GM04503 (cell line): ENCODE measurements at places on chromosomes 11 and 22.
A peak's percentile ranks its signal among the peaks of the same experiment; 100 is the strongest.

DNA sequence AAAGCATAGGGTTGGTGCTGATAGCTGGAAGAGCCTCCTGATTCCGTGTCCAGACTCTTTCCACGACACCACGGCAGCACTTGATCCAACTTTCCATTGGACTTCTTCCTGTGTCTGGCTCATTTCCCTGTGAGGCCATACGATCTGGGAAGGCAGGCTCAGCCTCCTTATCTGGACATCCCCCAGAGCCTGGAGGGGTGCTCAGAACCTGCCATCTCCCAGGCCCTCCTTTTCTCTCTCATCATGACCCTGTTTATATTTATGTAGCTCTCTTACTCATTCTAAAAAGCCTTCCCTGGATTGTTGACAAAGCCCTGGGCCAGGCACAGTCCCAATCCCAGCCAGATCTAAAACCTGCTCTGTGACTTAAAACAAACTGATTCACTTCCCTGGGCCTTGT lies 7.8 kb upstream of the BCL9L start:
- no peak for DNase-seq

- no peak for DNase-seq
Observed at GRCh38 chr11:31722754-31723153, 88.4 kb downstream of the PAX6 start.

- no peak for DNase-seq
Observed at GRCh38 chr22:37175414-37176281, 12.4 kb downstream of the C1QTNF6 start.

GRCh38 chr11:44559207-44559939 lies 6.1 kb upstream of the CD82 start:
- DNase-seq, result no peak

- DNase-seq, result no peak
Observed at GRCh38 chr22:20091690-20092476, 11.8 kb downstream of the DGCR8 start.

DNA sequence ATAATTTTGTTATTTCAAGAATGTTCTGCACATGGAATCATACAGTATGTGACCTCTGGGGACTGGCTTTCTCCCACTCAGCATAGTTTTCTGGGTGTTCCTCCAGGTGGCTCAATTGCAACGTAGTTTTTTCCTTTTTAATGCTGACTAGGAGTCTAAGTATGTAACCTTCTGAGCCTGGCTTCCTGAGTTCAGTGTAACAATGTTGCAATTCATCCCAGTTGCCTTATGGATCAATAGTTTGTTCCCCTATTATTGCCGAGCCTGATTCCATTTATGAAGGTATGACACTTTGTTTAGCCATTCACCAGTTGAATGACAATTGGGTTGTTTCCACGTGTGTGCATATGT lies 128.3 kb downstream of the CRYBB2 start:
- no peak for DNase-seq

DNA sequence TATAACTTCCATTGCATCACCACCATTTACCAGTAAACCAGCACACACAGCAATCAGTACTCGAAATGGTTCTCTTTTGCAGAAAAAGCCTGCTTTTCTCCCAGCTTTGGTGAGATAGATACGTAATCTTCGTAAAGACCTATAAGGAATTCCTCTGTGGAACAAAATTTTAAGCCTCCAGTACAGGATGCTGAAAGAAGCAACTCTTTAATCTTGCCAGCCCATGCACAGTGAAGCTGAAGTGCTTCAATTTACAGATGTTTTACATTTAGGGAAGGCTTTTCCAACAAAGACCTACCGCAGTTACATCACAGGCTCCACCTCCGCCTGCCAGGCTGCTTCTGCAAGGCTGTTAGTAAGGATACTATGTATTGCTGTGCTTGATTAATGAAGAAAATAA lies 1.9 kb downstream of the ELMOD1 start:
- DNase-seq, result no peak

GRCh38 chr11:115317277-115318185 lies 186.7 kb downstream of the CADM1 start:
- no peak for DNase-seq

DNA sequence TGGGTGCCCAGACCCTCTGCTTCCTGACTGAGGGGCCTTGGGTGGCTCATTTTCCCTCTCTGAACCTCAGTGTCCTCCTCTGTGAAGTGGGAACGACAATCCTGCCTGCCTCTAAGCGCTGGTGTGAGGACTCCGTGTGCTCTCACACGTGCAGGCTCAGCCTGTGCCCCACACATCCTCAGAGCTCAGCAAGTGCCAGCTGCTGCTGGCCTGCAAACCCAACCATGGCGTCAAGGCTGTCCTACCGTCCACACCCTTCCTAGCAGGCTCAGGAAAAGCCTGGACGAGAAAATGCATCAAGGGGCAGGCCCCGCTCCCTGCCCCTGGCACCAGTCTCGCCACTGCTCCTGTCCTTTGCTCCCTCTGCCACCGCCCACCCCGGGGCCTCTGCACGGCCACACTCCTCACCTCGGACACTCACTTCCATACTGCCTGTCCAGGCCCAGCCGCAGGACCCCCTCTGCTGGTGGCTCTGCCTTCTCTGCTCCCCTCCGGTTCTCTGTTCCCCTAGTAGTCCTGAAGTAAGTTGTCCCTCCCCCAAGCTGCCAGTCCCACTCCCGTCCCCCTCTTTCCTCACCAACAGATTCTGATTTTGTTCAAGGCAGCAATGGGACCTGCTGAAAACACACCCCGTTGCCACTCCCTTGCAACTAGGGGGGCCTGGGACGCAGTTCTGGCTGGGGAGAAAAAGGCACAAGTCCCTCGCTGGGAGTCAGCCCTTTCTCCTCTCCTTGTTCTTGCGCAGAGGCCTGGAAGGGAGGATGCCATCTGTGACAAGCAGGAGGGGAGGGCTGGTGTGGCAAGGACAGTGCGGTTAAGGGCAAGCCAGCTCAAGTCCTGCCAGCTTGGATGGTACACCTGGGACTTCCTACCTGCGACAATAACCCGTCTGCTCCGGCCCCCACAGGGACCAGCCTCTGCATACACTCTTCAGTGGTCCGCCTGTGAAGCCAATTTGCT lies 62.2 kb downstream of the ARFGAP3 start:
- no peak for DNase-seq

- no peak for DNase-seq
Observed at GRCh38 chr11:33063326-33063881, 24.0 kb downstream of the TCP11L1 start.

GRCh38 chr22:27796829-27797519 lies 4.6 kb downstream of the MN1 start:
- DNase-seq, result no peak

- no peak for DNase-seq
Observed at GRCh38 chr22:24973872-24974271, 21.4 kb downstream of the KIAA1671 start.

DNA sequence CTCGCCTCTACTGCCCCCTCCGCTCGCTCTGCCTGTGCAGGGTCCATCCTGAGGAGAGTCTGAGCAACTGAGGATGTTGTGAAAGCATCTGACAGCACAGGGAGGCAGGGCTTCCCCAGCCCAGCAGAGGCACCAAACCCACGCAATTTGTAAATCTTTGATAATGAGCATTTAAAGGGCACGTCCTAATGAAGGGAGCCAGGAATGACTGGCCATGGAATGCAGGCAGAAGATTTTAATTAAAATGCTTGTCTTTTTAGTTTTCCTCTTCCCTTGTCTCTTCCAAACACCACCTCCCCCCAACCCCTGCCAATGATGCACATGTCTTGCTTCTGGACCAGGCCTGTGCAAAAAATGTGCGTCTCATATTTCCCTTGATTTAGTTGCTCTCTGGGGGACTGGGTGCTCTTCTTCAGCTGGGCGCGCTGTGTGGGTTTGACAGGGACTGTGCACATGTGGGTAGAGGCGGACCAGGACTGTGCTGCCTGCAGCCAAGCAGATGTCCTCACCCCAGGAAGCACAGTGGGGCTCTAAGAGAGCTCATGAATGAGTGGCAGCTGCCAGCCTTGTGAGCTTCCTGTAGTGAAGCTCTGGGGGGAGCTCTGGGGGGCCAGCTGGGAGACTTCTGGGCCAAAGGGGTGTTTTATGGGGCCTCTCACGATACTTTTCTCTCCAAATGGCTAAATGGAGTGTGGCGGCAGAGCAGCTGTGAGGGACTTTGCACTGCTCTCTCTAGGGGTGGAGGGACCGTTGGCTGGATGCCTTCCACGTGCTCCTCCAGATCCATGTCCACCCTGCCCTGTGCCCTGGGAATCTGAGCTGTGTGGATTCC lies 273.5 kb downstream of the ST3GAL4 start:
- peak; percentile 96 for DNase-seq

GRCh38 chr22:24391836-24392217 lies 35.6 kb upstream of the ADORA2A start:
- peak; percentile 63 for DNase-seq

- no peak for DNase-seq
Observed at GRCh38 chr11:34204396-34205279, 99.2 kb downstream of the NAT10 start.

- DNase-seq, result no peak
Observed at GRCh38 chr11:4577761-4578160, 3.8 kb upstream of the OR52I2 start.

DNA sequence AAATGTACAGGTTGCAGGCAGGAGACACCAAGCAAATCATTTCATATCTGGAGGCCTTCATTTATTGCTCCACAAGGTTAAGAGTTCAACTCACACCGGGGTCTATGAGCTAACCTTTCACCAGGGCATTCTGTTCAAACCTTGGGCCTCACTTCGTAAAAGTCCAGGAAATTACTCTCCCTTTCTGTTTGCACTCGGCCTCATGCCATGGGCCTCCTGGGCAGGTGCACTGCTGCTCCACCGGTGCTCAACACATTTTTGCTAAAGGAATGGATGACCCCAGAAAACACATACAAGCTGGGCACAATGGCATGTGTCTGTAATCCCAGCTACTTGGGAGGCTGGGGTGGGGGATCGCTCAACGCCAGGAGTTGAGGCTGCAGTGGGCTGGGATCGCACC lies 16.6 kb upstream of the RRP7A start:
- DNase-seq, result no peak

- no peak for DNase-seq
Observed at GRCh38 chr11:127649071-127649470, 648.5 kb upstream of the KIRREL3 start.

DNA sequence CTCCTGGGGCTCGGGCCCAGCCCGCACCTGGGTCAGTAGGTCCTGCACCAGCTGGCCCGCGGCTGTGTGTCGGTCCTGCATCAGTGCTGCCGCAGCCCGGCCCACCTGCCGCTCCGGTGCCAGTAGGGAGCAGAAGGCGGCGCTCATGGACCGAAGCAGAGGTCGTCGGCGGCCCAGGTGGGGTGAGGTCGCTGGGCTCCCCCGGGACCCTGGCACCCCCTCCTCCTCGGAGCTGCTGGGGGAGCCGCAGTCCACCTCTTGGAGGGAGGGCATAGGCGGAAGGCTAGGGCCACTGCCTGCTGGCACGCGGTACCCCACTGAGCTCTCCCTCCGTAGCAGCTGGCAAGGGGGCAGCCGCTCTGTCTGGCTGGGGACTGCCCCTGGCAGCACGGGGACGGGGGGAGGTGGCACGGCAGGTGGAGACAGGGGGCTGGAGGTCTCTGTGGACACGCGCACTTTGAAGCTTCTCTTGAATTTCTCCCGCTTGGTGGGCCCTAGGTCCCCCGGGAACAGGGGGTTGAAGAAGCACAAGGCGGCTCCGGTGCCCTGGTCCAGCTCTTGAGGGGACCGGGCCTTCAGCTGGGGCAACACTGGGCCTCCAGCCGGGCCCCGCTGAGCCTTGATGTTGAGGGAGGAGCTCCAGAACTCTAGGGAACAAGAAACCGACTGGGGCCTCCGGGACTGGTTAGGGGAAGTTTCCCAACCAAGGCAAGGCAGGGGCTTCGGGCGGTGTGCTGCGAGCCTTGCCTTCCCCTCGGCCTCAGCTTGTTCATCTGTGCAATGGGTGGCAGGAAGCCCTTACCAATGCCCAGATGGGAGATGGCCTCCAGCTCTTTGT lies 1.4 kb downstream of the RIN1 start:
- DNase-seq, result no peak

DNA sequence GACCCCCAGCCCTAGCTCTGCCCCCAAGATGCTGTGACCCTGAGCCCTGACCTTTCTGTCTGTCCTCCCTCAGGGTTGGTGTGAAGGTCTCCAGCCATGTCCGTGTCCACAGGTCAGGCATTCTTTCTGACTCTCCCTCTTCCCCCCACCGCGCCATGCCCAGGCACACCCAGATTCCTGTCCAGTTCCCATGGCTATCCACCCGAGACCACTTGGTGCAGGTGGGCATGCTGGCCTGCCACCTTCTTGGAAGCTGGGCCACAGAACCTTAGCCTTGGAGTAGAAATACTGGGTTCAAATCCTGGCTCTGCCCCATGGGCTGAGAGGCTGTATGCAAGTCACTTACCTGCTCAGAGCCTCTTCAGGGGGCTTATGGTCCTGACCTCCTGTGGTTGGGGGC lies 2.3 kb upstream of the PLCB3 start:
- DNase-seq, result no peak

DNA sequence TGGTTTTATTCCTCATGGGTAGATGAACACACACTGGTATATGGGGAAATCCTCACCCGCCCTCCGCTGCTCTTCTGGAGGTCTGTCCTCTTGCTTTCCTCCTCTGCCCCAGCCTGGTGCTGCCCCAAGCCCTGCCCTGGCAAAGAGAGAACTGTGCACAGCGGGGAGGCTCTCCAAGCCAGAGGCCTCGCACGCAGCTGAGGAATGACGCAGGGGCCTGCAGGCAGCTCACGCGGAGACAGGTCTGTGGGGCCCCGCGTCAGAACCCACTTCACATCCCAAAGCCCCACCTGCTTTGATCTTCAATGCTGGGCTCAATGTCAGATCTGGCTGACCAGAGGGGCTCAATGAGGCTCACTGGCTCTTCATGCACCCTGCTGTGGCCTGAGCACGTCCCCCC lies 10.0 kb downstream of the GATD1 start:
- no peak for DNase-seq

DNA sequence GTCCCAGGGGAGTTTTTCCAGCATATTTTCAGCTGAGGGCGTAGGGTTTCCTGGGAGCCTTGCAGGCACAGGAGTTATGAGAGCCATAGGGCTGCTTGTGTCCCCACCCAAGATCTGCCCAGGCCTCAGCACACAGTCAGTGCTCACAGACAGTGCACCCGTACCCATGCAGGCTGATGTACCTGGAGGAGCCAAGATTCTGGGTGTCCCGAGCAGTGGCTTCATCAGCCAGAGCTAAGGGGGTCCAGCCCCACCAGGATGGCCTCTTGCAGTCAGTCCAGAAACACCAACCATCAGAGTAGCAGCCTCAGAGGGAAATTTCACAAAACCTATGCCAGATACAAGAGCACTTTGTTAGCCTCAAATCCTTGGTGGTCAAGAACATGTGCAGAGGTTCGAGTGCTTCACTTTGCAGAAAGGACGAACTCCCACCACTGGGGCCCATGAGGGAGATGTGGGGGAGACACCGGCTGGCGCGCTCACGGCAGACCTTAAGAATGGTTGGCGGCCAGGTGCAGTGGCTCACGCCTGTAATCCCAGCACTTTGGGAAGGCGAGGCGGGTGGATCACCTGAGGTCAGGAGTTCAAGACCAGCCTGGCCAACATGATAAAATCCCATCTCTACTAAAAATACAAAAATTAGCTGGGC lies 43.8 kb upstream of the RTL6 start:
- no peak for DNase-seq

DNA sequence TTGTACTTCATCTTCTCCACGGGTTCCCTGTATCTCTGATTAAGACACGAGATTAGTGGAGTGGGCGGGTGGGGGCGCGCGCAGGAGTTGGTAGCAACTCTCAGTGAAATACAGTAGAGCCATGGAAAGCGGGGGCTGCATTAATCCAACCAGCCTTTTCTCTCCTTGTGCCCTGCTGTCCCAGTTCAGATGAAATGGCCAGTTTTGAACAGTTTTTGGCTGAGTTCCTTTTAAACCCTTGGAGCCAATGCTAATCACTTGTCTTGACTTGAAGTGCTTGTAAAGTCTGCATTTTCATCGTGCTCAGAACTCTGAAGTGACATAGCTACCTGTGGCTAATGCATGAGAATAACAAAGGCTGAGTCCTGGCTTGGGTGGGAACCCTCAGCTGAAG lies 734 bp upstream of the TMEM123 start:
- DNase-seq, result no peak
